Stimulated activated CD8-positive, alpha-beta memory T cell treated with anti-CD3 and anti-CD28 coated beads, Interleukin-7, amount 100 ng/mL, for 24 hours (primary cell): ENCODE measurements at places on chromosomes 13 and 19.

DNA sequence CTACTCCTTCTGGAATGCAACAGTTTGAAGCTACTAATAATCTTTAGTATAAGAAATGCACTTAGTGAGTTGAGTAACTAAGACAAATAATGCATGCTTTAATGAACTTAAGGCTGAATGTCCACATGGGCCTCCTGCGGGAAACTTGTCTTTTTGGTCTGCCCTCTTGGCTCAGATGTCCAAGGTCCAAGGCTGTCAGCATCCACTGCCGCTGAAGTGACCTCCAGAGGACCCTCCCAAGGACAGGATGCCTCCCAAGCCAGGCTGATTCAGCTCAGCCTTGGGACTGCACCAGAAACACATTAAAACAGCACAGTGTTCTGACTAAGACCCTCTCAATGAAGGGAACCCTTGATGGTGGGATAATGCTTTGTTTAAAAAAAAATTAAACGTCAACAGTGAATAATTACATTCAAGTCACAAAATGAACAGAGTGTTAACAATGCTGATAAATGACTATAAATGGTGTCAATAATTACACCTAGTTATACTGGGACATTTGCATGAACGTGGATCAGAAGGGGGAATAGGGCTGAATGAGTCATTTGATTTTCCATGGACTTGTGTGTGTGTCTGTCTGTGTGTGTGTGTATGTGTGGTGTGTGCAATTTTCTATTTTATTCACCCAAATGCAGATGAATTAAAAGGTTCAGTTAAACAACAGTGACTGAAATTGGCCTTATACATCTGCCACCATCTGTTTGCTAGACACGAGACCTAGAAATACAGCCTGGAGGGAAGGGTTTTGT is 150.5 kb downstream of the COL4A1 start:
- no peak for DNase-seq

- DNase-seq = no peak
Measured at GRCh38 chr19:11560404-11561051, 1.5 kb upstream of the ELOF1 start.

DNA sequence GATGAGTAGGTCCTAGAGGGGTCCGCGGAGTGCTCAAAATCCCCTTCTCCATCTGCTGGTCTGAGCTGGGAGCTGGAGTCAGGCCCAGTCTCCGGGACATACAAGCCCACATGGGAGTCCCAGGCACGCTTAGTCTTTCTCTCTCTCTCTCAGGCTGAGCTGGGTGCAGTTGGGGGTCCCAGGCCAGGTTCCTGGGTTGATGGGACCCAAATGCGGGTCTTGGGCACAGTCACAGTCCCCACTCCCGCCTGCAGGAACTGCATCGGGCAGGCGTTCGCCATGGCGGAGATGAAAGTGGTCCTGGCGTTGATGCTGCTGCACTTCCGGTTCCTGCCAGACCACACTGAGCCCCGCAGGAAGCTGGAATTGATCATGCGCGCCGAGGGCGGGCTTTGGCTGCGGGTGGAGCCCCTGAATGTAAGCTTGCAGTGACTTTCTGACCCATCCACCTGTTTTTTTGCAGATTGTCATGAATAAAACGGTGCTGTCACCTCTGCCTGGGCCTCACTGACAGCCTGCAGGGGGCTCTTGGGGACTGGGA is 23.8 kb downstream of the CYP4F12 start:
- DNase-seq = no peak

DNA sequence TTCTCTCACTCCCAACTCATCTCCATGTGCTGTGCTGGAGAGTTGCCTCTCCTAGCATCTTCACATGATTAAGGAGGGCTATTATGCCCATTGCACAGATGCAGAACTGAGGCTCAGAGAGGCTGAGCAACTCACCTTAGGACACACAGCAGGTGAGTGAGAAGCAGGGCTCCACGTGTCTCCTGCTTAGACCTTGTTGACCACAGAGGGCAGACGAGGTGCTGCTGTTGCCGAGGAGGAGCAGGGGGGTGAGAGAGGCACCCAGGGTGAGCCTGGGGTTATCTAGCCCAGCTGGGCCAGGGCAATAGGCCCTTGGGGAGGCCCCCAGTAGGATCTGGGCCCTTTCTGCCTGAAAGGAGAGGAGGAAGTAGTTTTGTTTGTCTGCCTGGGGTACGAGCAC is 2.4 kb upstream of the HSH2D start:
- DNase-seq = no peak

GRCh38 chr13:46146898-46147297 is 35.1 kb downstream of the LCP1 start:
- DNase-seq = no peak

- DNase-seq = no peak
Measured at GRCh38 chr13:29961036-29961670, 110.7 kb upstream of the UBL3 start.

DNA sequence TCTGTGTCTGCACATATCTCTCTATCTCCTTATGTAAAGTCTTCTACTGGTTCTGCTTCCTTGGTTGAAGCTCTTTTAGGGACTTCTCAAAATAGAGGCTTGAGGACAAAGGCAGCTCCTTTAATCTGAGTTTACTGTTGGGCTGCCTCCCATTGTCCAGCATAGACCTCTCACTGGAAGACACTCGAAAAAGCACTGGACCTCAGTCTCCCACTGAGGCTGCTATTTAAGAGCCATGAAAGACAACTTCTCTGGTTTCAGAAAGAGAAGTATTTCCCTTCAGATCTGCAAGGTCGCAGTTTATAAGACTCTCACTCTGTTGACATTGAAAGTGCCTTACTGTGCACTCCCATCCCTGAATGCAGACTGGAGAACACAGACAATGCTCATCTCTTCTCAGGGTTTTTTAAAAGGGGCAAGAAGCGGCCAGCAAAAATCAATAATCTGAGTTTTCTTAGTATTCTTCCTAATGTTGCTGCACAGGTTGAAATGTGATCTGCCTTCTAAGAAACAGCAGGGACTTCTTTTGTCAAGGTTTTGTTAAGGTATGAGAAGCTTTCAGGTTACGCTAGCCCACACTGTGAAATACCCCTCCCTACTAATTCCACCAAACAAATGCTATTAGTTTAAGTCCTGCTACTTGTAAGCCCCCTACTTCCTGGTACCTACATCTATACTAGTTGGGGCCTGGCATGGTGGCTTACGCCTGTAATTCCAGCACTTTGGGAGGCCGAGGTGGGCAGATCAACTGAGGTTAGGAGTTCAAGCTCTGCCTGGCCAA is 450.0 kb upstream of the SLC10A2 start:
- no peak for DNase-seq

GRCh38 chr13:81929988-81930387 is 1589.1 kb upstream of the SPRY2 start:
- DNase-seq = no peak

DNA sequence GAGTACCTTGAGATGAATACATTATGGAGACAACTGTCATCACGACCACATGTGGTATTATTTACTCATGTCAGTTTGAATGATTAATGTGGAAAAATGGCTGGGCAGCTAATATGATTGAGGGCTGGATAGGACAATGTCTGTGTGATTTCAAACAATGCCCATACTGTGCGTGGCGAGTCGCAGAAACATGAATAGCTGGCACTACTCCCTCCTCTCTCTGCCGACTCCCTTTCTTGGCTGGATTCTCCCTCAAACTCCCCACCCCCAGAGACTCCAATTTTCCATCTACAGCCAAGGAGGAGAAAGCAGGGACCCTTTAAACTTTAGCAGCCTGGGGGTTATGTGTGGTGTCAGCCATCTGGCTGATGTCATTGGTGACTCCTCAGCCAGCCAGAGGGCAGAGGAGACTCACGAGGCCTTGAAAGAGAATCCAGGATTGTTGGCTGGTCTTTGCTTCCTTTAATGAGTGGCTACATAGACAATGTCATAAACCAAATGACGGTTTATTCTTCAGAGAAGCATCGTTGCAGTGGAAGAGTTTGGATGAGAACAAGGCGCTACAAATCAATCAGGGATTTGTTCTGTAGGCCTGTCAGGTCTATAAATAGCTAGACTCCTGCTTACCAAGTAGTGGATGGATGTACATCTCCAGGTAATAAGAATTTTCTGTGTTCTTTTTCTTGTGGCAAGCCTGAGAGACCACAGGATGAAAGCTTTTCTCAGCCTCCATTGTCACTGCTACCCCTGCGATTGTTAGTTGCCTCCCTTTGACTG is 165.6 kb downstream of the DLEU7 start:
- DNase-seq = no peak

GRCh38 chr13:101394605-101395004 is 21.7 kb downstream of the NALCN start:
- DNase-seq = no peak

GRCh38 chr19:51511353-51511752 is 9.8 kb upstream of the SIGLEC12 start:
- no peak for DNase-seq

DNA sequence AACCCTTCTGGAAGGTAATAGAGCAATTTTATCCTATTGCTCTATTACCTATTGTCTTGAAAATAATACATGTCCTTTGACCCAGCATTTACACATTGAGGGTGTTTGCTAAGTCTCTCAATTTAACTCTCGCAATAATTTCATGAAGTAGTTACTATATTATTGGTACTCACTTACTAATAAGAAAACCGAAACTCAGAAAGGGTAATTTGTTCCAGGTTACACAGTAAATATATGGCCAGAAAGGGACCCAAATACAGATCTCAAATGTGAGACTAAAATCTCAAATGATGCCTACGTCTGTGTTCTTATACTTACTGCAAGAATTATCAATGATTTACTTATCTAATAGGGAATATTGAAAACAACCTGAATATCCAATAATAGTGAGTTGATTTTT is 29.7 kb upstream of the FAM216B start:
- no peak for DNase-seq

DNA sequence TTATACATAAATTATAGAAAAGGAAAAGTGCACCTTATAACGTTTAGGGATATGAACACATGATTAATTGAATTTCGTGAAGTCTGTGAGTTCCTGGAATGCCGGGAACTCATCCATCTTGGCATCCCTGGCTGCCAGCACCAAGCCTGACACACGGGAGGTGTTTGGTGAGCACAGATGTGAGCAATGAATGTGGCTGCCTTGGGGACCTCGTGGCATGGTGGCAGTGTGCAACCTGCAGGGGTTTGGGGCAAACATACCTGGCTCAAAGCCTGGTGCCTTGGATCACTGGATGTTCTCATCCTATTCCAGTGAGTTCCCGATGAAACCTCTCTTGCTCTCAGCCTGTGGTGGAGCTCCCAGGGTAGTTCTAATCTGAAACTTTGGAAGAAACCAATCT is 10.4 kb upstream of the MAP2K2 start:
- DNase-seq = no peak

DNA sequence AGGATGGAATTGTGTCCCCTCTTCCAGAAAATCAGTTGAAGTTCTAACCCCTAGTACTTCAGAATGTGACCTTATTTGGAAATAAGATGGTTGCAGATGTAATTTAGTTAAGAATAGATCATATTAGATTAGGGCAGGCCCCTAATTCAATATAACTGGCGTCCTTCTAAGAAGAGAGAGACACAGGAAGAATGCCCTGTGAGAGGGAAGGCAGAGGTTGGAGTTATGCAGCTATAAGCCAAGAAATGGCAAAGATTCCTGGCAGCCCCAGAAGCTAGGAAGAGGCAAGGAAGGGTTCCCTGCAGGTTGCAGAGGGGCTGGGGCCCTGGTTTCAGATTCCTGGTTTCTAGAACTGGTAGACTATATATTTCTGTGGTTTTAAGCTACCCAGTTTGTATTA is 30.0 kb downstream of the HS6ST3 start:
- DNase-seq = no peak

- DNase-seq = no peak
Measured at GRCh38 chr13:67099494-67099893, 130.6 kb downstream of the PCDH9 start.

- no peak for DNase-seq
Measured at GRCh38 chr13:61685682-61686012, 270.0 kb upstream of the PCDH20 start.

GRCh38 chr19:49894879-49895565 is 1.7 kb downstream of the IL4I1 start:
- no peak for DNase-seq

GRCh38 chr13:77048681-77049080 is 21.7 kb upstream of the FBXL3 start:
- DNase-seq = no peak

DNA sequence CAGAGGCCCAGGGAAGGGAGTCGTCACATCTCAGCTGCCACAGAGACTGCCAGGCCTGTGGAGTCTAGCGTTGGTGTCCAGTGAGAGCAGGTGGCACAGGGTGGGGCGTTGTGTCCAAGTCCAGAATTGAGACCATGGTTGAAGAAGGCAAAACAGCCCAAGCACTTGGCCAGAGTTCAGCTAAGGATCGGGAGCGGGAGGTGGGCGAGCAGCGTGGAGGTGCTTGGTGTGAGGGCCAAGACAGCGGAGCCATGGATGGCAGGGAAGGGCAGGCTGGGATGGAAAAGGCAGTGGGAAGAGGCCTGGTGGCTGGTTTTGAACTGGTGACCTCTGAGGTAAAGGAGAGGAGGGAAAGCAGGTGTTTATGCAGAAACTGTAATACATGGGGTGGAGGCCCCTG is 8.0 kb downstream of the IGFLR1 start:
- no peak for DNase-seq

DNA sequence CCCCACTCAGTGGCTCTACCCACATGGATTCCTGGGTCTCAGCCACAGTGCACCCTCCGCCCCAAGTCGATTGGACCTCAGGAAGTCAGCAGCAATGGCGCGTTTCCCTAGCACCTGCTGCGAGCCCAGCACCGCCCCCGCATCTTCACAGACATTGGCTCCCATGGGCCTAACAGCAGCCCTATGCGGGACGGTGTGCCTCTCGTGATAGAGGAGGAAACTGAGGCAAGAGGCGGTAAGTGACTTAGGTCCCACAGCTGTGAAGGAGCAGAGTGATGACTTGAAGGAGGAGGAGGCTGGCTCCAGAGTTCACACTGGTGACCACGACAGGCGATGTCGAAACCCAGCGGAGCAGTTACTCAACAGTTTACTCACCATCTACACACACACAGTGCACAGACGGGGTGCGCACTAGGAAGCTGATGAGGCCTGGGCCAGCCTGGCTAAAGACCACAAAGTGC is 104.5 kb upstream of the SOX1 start:
- DNase-seq = no peak

DNA sequence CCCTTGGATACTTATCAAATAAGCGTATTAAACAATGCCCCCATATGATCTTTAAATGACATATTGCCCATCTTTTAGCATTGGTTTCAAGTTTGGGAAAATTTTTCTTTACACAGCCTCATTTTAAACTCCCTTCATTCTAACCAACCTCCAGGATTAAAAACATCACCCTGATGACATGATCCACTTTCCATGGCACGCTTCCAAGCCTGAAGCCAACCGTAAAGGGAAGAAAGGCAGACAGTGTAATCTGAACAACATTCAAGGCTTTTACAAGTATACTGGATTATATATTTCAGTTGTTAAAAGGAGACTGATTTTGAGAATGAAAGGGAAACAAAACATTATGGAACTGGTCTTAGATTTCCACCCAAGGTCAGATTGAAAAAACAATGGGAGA is 1721.9 kb downstream of the OLFM4 start:
- no peak for DNase-seq
